ENCODE measurements at places on chromosomes 3 and 15. TPM values are rescaled to one million over a fixed set of nuclear protein-coding genes. Genes with fewer than 3 reads are reported as not detected.

ITIH4 gene
- total RNA-seq = 16.3 TPM

C3orf85 gene
- total RNA-seq = not detected

ACAN gene
- total RNA-seq = 2.7 TPM

SLC24A5 gene
- total RNA-seq = 0.89 TPM

ROPN1 gene
- total RNA-seq = not detected

DCP1A gene
- total RNA-seq = 30.8 TPM

CCNDBP1 gene
- 68.6 TPM for total RNA-seq

MEX3B gene
- total RNA-seq = 3.3 TPM

RHO gene
- total RNA-seq = not detected

CDC25A gene
- 0.58 TPM for total RNA-seq

GOLGA6A gene
- 0.98 TPM for total RNA-seq
